ENCODE measurements at places on chromosomes 12 and 14.

- DNase-seq = no peak
These were observed 8.8 kb upstream of the EVL start for GRCh38 chr14:100056431-100056830.

DNA sequence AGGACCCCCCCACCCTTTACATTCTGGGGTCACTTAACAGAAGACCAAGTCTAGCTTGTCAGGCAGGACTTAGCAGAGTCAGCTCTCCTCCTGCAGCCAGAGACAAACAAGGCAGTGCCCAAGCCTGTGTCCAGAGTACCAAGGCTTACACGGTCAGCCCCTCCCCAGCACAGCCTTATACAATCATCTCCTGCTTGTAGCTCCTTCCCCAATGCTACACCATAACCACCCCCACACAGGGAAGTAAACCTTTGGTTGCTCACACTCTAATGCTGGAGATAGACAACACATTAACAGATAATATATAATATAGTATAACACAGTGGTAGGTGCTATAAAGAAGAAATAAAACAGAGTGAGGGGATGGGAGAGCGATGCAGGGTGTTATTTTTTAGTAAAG lies 175.4 kb upstream of the PWP1 start:
- DNase-seq = no peak

DNA sequence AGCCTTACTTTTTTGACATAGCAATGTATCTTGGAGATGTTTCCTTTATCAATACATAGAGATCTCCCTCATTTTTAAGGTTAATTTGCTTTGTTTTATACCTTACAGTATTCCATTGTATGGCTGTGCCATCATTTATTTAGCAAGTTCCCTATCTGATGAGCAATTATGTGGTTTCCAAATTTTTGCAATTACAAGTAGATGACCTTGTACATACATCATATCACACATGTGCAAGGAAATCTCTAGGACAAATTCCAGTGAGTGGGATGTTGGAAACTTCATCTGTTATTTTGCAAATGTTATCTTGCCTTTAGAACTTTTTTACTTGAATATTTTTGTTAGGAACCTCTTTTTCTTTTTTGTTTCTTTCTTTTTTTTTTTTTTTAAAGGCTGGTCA lies 49.7 kb downstream of the DRAM1 start:
- DNase-seq = no peak

GRCh38 chr14:37594238-37594970 lies 645 bp downstream of the FOXA1 start:
- peak; percentile 44 for DNase-seq

Measured in AG09319 (cell line).